GDM1 (cell line): ENCODE measurements at places on chromosomes 6 and 20.
A peak's percentile ranks its signal among the peaks of the same experiment; 100 is the strongest.

GRCh38 chr20:4667371-4667773 lies 54.3 kb upstream of the PRND start:
- no peak for DNase-seq

DNA sequence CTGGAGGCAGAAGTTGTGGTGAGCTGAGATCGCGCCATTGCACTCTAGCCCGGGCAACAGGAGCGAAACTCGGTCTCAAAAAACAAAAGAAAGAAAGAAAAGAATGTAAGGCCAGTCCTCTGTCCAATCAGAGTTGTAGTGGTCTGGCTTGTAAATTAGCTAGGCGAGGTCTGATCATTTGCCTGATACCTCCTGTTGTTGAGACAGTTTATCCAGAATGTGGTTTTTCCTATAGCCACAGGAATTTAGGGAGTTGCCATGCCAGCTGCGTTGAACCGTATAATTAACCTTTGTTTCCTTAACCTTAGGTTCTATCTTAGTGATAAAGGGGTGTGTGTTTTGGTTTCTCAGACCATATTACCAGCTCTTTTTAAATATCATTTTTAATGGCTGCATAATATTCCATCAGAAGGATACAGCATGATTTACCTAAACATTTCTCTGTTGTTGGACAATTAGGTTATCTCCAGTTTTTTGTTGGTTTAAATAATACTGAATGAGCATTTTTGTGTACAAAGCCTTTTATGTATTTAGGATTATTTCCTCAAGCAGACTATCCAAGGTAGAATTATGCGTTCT lies 11.7 kb upstream of the PPARD start:
- no peak for DNase-seq

GRCh38 chr6:151740820-151741219 lies 66.7 kb upstream of the ESR1 start:
- no peak for DNase-seq

- no peak for DNase-seq
Measured at GRCh38 chr20:58797371-58798338, 53.0 kb downstream of the GNAS-AS1 start.

DNA sequence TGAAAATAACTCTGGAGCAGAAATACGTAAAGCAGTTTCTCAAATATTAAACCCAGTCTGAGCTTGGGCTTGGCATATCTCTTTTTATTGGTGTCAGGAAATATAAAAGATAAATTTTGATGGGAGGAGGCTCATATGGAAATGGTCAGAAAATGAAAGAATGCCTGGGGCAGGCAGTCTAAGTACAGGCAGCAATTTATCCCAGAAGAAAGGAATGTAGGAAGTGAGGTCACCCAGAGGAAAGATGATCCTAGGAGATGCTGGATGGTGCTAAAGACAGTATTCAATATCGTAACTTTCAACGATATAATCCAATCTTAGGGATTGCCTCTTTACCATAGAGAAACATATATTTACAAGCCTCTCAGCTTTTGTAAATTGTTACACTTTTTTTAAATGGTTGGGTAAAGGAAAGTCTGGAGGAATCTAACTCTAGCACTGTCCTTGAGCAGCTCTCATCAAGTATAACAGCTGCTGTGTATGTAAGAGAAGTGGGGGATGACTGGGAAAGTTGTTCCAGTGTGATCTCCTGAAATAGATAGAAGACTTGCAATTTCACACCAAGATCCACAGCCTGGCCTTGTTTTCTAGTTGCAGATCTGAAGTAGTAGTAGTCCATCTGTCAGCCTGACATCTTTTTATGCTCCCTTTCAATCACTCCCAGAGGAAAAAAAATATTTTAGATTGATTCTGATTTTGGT lies 256.9 kb upstream of the SASH1 start:
- no peak for DNase-seq

- DNase-seq = no peak
Measured at GRCh38 chr6:134517868-134518267, 200.0 kb upstream of the SGK1 start.

GRCh38 chr20:36439040-36439730 lies 102.1 kb upstream of the MYL9 start:
- DNase-seq = peak; percentile 28

DNA sequence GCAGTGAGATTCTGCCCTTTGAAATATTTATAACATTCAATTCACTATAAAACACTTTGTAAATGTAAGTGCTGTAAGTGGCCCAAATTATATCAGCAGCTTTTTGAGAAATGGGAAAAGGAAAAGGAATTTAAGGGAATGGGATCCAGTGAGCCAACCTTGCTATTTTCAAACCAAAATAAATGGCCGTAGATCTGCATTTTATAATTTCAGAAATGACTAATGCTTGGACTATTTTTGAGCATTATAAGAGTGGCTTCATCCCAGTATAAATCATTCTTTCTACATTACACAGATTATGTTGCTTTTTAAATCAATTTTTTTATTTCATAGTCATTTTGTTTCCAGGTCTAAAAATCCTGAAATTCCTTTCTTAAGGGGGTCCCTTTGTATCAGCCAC lies 49.2 kb downstream of the ANKRD6 start:
- DNase-seq = no peak
